ENCODE measurements at places on chromosomes 16 and 17.

DNA sequence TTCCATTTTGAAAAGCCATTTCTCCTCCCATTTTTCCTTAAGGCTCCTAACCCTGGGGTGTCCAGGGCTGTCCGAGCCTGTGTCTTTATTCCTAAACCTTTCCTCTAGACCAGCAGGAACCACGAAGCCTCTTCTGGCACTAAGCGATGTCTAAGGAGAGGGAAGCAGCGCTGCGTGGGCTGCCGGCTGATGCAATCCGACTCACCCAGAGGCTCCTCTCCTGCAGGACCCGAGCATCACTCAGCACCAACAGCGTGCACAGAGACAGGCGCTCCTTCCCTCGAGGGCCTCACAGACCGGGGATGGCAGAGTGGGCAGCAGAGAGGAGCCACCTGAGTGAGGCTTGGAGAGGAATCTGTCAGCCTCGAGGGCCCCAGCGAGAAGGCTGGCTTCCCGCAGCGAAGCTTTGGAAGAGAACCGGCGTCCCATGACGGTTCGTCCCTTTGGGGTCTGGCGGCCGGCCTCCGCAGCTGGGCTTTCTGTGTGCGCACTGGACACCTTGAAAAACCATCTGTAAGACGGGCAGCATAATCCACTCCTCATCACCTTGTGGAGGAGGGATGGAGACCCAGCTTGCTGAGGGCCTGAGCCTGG, 174.3 kb downstream of the FOXL1 start:
- DNase-seq: no peak

- no peak for DNase-seq
Observed at GRCh38 chr17:83164490-83164889, 85.1 kb downstream of the METRNL start.

- DNase-seq: no peak
Observed at GRCh38 chr17:3723188-3723555, 531 bp upstream of the HASPIN start.

GRCh38 chr16:57316390-57317017, 32.0 kb upstream of the PLLP start:
- DNase-seq: peak; percentile 87

DNA sequence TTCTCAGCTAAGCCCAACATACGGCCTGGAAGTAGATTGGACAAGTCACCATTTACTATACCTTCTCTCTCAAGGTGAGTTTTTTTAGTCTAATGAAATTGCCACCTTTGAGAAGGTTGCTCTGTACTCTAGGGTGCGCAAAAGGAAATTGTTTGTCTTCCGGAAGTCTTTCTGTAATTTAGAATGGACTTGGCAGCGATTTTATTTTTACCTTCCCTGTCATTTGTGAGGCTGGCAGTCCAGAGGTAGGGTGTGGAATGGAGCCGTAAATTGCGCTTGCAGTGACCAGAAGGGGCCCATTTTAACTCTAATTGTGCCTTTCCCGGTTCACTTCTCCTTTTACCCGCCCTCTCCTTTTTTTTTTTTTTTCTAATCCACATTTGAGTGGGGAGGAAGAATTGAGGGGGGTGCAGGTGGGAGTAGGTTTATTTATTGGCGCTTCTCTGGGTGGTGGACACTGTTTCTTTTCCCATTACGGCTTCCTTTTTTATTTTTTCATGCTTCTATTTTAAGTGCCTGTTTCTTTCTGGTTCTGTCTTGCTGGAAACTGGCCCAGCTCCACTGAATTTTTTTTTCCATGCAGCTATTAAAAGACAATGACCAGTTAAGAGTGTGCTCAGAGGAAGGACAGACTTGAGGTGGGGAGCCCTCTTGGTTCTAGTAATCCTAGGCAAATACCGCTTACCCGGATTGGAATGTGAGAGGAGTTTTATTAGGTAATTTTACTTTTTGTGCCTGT, 89.7 kb upstream of the CLEC18A start:
- peak; percentile 78 for DNase-seq

- no peak for DNase-seq
Observed at GRCh38 chr16:72198771-72199201, 26.8 kb upstream of the PMFBP1 start.

GRCh38 chr17:74790161-74791058, 14.3 kb upstream of the NAT9 start:
- DNase-seq: no peak

GRCh38 chr17:34672176-34672785, 92.9 kb downstream of the TMEM132E start:
- DNase-seq: peak; percentile 56

DNA sequence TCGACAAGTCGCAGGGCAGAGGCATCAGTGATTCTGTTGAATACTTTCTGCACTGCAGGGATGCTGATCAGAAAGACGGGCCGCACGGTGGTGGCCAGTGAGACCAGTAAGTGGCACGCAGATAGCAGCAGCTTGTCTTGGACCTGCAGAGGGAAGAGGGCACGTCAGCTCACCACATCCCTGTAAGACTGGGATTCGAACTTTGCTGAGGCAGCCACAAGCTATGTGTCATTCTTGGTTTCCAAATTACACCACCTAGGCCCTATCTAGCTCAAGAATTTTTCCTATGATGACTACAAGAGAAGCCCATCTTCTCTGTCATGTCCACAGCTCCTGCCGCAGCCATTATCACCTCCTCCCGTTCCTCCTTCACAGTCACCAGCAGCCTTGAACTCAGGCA, 49.4 kb upstream of the GSG1L start:
- DNase-seq: no peak

Data from coronary artery (tissue), 2 donors.